Omental fat pad (tissue), 4 donors: ENCODE measurements at places on chromosomes 2 and 18. TPM values are rescaled to one million over a fixed set of nuclear protein-coding genes. Genes with fewer than 3 reads are reported as not detected.

DNA sequence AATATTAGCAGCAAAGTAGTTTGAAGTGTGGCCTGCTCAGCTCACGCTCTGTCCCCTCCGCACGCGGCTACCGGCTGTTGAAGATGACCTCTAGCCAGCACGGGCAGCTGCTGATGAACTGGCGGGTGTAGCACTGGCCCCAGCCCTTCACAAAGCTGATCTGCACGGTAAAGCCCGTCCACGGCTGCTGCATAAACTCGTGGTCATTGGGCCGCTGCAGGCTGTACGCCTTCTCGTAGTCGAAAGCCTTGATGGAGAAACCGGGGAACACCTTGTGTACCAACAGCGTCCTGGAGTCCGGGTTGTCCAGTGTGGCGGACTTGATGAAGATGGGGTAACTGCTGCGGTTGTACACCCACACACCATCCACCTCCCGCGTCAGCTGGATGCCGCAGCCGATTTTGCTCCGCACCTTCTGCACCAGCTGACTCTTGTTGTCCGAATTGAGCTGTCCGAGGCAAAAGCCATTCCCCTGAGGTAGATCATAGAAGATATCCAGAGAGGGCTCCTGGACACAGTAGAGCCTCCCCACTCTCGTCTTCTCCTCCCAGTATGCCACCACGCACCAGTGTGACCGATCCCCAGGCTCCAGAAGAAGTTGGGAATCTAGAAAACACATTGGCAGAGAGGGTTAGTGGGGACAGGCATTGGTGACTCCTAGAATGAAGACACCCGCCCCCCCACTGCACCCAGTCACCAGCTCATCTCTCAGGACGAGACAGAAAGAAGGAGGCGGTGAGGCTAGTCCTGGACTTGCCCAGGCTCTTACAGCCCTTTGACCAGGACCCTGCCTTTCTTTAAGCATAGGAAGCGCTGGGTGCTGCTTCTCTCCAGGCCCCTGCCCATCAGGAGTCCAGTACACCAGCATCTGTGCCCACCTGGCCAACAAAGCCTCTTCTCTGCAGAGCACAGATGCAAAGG, 29.2 kb downstream of the SMAD7 start:
- DNase-seq = no peak

GRCh38 chr18:27579364-27579763, 394.3 kb upstream of the CHST9 start:
- DNase-seq = no peak

GRCh38 chr2:127464470-127465257, 46.4 kb downstream of the PROC start:
- DNase-seq = no peak

DNA sequence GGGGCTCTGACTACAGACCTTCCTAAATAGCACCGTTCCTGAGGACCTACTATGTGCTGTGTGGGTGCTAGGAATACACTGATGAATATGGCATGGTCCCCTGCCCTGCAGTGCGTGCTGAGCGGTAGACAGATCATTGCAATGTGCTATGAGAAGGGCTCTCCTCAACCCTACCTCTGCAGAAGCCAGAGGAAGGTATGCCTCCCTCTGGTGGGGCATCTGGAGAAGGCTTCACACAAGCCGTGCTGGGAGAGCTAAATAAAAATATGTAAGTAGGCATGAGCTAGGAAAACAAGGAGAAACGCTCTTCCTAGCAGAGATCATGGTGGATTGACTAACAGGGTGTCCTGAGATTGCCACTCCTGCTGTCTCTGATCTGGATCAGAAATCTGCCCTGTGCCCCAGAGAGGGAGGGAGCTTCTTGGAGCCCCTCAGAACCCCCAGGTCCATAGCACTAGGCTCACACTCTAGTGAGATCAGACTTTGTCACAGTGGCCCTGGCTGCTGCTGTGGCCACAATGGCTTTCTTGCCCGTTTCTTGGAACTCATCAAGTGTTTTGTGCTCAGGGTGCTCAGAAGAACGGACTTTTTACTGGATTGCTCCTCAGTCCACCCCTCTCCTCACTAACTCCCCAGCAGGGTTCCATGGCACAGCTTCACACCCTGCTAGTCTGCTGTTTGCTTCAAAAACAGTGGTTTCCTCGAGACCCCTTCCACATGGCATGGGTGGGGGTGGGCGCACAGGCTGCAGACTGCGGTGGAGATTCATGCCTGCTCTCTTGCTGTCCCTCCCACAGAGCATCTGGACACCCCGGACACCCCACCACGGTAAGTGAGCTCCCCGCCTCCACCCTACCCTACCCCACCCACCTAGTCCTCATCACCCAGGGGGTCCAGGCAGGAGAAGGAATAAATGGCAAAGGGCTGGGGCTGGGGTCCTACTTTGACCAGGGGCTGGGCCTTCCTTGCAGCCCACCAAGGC, 14.2 kb downstream of the SIGLEC15 start:
- DNase-seq = no peak

- no peak for DNase-seq
These were observed 19.1 kb downstream of the PAPOLG start for GRCh38 chr2:60775048-60775639.

Gene TPO
- total RNA-seq = 18.1 TPM

Gene ADGRF3
- total RNA-seq = not detected

- DNase-seq = no peak
These were observed 187.8 kb upstream of the SIX3 start for GRCh38 chr2:44753552-44754285.

- no peak for DNase-seq
These were observed 137.0 kb downstream of the EN1 start for GRCh38 chr2:118710481-118710880.

GRCh38 chr2:159755788-159756187, 42.2 kb downstream of the CD302 start:
- DNase-seq = no peak

DNA sequence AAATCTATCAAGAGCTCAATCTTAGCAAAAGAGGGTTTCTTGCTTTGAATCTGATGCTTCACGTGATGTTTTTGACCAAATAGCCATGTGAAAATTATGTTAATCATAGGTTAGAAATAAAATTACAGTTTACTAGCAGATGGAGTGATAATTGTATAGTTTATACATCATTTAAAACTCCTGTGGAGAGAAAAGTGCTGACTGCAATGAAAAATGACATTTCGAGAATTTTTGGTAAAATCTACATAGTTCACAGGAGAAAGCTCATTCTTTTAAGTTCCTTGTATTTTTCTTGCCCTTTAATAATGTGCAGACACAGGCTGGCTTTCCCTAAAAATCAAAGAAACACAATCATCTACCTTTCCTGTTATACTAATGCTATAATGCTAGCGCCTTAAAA, 33.2 kb downstream of the RBKS start:
- no peak for DNase-seq

- no peak for DNase-seq
These were observed 142.5 kb downstream of the OTX1 start for GRCh38 chr2:63192889-63193774.

DNA sequence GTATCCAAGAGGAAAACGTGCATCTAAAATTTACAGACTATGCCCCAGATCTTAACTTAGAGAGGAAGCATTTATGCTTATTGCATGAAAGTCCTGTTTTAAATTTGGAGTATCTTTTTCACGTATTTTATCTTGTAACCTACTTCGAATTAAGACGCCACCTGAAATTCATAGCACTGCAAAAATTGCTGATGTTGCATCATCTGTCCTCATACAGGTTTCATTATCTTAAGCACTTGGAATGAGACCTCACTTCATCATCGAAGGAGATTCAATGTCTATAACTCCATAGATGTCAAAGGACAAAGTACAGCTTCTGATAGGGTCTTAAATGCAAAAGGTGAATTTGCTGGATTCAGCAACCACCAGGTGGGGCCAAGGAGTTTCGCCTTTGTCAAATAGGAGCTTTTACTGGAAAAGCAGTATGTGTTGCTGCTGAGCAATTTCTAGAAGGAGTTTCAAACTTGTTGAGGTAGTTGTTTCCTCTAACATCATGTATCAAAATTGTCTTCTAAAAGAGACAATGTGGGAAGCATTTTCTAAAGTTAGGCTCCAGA, 106.4 kb upstream of the CCDC85A start:
- DNase-seq = no peak

- DNase-seq = no peak
These were observed 254.7 kb downstream of the MREG start for GRCh38 chr2:215758691-215759090.

DNA sequence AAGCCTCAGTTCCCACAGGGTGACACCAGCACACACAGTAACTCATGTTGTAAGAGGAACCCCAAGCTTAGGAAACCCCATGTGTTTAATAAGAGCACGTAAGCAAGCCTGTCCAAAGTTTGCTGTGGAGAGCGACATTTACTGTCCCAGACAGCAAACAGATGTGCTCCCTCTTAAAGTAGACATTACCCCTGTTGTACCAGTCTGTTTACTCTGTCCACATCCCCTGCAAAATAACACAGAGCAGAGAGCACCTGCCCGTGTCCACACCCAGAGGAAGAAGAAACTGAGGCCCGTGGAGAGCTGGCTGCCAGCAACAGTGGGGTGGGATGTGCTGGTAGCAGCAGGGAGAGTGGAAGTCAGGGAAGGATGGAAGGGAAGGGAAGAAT, 243.5 kb downstream of the GBX2 start:
- DNase-seq = no peak

GRCh38 chr2:172558372-172558771, 2.5 kb downstream of the PDK1 start:
- no peak for DNase-seq

- no peak for DNase-seq
These were observed 277.5 kb upstream of the KLHL29 start for GRCh38 chr2:23107327-23107941.

Gene BZW1
- 332 TPM for total RNA-seq

Gene ESPNL
- total RNA-seq = 0.25 TPM

DNA sequence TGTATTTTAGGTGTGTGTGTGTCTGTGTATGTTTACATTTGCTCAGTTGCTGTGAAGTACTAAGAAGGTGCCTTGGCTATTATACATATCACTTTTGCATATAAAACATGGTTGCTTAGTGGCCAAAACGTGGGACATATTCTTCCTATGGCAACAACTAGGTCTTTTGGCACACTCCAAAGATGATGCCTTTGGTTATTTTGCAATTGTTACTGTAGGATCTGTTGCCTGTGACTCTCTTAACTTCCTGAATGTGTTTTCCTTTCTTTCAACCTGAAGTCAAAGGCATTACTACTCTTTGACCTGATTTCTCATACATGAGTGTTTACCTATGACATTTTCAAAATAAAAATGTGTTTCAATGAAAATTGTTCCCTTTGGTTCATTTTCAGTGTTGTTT, 160.5 kb downstream of the UBE2E3 start:
- DNase-seq = no peak

Gene TRABD2A
- total RNA-seq = 9.0 TPM

DNA sequence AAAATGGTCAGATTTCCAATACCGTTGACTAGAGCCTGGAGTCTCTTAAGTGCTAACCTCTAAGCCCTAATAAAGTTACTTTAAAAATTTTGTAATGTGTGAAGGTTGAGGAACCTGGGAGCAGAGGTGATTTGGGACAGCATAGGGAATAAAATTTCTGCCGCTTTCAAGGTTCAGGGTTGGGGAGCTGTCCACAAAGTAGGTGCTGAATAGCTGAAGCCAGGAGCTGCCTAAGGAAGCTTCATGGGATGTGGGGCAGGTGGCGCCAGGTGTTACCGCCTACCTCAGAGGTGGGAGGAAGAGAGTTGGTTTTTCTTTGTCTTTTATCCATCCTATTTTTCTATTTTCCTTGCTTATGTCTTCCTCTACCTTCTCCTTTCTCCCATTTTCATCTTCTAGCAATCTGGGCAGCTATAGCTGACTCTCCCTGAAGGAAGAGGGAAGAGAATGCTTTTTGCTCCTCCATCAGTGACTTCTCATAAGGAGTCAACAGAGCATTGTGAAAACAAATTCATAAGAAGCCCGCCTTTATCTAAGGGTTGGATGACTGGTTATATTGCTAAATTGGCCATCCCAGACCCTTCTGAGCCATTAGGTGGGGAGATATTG, 178.7 kb downstream of the CLIP4 start:
- DNase-seq = no peak

DNA sequence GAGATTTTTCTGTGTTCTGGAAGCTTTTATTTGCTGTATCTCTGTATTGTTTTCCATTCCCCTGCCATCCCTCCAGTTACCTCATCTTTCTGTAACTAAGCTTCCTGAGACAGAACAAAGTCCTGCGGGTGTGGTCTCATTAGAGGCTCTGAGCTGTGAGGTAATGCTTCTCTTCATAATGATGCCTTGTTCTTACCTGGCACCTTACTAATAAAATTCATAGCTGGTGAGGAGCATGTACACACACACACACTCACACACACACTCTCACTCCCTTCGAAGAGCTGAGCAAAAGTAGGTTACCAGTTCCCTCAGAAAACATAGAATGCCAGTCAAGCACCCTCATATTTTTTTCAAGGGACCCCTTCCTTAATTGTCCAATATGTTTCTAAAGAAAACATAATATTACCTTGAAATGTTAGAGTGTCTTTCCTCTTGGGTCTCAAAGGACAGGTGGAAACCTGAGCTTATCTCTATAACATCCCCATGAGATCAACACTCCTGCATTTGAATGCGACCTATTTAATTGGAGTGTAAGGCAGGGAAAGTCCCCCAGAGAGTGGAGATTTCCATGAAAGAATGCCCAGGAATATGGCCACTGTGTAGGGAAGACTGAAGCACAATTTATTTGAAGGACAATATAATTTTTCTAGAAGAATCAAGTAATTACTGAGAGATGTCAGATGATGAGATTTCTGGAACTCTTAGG, 161.6 kb upstream of the NCK2 start:
- DNase-seq = no peak

DNA sequence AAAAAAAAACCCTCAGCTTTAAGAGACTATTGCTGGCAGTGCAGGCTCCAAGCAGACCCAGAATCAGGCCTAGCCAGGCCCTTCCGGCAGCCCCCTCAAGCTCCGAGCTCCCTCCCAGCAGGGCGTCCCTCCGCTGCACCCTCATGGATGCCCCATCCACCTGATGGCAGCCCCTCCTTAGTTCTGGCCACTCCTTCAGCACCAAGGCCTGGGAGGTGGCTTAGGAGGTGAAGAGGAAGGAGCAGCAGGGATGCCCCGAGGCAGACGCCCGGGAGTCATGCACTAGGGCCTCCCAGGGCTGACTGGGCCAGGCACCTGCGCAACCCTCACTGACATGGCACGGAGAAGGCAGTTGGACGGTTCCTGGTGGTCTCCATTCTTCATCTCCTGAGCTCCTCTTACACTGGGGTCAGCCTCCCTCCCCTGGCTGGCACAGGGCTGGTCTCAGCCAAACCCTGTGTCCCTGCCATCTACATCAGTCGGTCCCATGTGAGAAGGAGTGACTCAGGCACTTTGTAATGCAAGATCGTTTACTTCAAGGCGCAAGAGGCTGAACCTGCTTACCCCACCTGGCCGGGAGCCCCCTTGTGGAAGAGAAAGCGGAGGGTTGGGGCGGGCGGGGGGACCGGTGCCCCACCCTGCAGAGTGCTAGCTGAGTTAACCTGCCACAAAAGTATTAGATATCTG, 53.5 kb upstream of the ID2 start:
- no peak for DNase-seq

- no peak for DNase-seq
These were observed 162.8 kb downstream of the GCA start for GRCh38 chr2:162506706-162507105.

DNA sequence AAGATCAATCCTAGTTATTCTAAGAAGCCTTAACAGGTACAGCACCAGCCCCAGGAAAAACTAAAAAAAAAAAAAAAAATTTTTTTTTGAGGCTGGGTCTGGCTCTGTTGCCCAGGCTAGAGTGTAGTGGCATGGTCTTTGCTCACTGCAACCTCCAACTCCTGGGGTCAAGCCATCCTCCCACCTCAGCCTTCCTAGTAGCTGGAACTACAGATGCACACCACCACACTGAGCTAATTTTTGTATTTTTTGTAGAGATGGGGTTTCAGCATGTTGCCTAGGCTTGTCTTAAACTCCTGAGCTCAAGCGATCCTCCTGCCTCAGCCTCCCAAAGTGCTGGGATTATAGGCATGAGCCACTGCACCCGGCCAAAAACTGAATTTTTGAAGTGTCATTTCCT, 10.3 kb upstream of the ALPK2 start:
- no peak for DNase-seq

Gene LIMS2
- total RNA-seq = 97.3 TPM
